ENCODE measurements at places on chromosomes 6 and 20. TPM values are rescaled to one million over a fixed set of nuclear protein-coding genes. Genes with fewer than 3 reads are reported as not detected.

DDX43 gene
- 0.51 TPM for total RNA-seq

PLCB1 gene
- total RNA-seq, result 1.4 TPM

SLC22A2 gene
- not detected for total RNA-seq

POM121L2 gene
- total RNA-seq, result not detected

RUNX2 gene
- total RNA-seq, result 14.6 TPM

SLC35D3 gene
- not detected for total RNA-seq

PLN gene
- total RNA-seq, result not detected

HCRTR2 gene
- total RNA-seq, result not detected

STK4 gene
- total RNA-seq, result 164 TPM

ETV7 gene
- 2.4 TPM for total RNA-seq

MOG gene
- total RNA-seq, result not detected

THBS2 gene
- total RNA-seq, result not detected

MOCS3 gene
- total RNA-seq, result 3.1 TPM

PCK1 gene
- total RNA-seq, result not detected

SNRNP48 gene
- 20.9 TPM for total RNA-seq

ARMC12 gene
- 1.3 TPM for total RNA-seq

HLA-DOB gene
- 1.5 TPM for total RNA-seq

MYCT1 gene
- not detected for total RNA-seq

ANGPT4 gene
- total RNA-seq, result not detected

TGM3 gene
- total RNA-seq, result not detected

GGTLC1 gene
- total RNA-seq, result not detected

ALDH8A1 gene
- 0.67 TPM for total RNA-seq

IRAK1BP1 gene
- total RNA-seq, result 1.6 TPM

GATA5 gene
- total RNA-seq, result not detected

MACROD2 gene
- total RNA-seq, result not detected

PKIB gene
- total RNA-seq, result 2.5 TPM

TSBP1 gene
- not detected for total RNA-seq

AKAP12 gene
- total RNA-seq, result 4.1 TPM

RIMS1 gene
- not detected for total RNA-seq

KCNK16 gene
- total RNA-seq, result not detected

PRR18 gene
- not detected for total RNA-seq

SPATA25 gene
- total RNA-seq, result 1.0 TPM

GABRR2 gene
- total RNA-seq, result 0.14 TPM

NKX2-2 gene
- total RNA-seq, result not detected

TGM2 gene
- 0.04 TPM for total RNA-seq

SOX18 gene
- not detected for total RNA-seq

TCF21 gene
- total RNA-seq, result not detected

CAGE1 gene
- 0.09 TPM for total RNA-seq

SSTR4 gene
- total RNA-seq, result not detected

IL17F gene
- total RNA-seq, result 157 TPM

GFRA4 gene
- not detected for total RNA-seq

FAM83B gene
- not detected for total RNA-seq

CST7 gene
- total RNA-seq, result 10.7 TPM

SLC12A5 gene
- total RNA-seq, result 0.49 TPM

FRK gene
- 0.02 TPM for total RNA-seq

TSPO2 gene
- not detected for total RNA-seq

COL21A1 gene
- total RNA-seq, result not detected

Measured in activated CD4-positive, alpha-beta T cell treated with anti-CD3 and anti-CD28 coated beads for 36 hours (primary cell).